Activated CD4-positive, alpha-beta T cell treated with anti-CD3 and anti-CD28 coated beads, Interleukin-2, amount 50 U/mL, for 4 hours (primary cell): ENCODE measurements at places on chromosomes 5 and 9.

DNA sequence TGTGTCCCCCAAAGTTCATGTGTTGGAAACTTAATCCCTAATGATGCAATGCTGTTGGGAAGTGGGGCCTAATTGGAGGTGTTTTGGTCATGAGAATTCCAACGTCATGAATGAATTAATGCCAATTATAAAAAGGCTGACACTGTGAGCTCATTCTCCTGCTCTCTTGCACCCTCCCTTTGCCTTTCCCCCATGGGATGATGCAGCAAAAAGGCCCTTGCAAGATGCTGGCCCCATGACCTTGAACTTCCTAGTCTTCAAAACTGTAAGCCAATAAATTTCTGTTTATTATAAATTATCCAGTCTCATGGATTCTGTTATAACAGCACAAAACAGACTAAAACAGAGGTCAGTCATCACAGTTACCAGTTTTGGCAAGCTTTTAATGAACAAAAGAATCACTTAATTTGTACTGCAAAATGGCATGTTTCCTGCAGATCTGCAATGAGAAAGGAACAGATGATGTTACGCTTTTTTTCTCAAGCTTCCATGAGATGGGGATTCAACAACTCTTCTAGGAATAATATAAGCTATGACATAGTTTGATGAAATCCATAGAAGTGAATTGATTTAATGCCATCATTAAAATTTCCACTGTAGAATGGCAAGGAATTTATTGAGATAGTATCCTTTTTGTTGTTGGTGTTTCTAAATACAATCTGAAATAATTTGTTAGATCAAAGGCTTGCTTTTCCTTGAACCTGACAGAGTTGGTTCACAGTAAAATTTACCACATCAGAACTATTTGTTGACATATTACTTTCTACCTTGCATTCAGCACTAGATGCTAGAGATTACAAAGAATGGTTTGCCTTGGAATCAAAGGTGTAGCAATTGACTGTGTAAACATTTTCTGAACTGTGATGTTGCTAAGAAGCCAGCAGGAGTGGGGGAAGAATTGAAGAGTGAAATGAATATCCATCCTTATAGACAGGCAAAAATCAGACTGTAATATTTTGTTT, 29.3 kb upstream of the RFK start:
- DNase-seq, result no peak

- DNase-seq, result no peak
Measured at GRCh38 chr9:133813749-133814585, 75.8 kb upstream of the SARDH start.

DNA sequence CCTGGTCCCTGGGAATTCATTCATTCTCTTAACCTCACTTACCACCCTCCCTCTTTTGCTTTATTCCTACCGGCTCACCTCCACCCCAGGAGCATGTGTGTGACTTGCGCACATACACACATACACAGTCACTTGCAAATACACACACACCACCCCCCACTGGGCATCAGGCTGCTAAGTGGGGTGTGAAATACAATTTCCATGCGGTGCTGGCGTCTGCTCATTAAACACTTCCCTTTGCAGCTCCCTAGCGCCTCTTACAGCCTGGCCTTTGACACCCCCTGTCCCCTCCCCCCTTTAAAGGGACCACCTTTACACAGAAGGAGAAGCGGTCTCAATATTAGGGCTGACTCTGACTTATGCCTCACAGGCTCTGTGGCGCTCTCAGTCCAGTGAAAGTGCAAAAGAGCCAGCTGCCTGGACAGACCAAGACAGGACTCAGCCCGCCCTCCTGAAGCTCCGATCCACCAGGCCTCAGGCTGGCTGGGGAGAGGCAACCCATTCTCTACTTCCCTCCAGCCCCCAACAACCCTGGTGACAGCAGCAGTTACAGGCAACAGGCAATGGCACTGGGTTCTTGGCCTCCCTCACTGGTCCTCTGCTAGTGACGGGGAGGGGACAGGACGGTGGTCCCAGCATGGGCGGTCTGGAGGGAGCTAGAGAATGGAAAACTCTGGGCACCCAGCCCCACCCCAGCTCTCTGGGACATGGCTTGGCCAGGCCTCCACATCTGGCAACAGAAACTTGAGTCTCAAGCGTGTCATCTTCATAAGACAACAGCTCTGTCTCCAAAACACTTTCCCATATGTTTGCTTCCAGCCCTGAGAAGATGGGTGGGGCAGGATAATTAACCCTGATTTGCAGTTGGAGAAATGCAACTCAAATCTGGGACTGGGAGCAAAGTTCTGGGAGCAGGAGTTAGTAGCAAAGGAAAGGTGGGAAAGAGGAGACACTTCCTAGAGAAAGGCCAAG, 12.0 kb downstream of the ENHO start:
- DNase-seq, result no peak

DNA sequence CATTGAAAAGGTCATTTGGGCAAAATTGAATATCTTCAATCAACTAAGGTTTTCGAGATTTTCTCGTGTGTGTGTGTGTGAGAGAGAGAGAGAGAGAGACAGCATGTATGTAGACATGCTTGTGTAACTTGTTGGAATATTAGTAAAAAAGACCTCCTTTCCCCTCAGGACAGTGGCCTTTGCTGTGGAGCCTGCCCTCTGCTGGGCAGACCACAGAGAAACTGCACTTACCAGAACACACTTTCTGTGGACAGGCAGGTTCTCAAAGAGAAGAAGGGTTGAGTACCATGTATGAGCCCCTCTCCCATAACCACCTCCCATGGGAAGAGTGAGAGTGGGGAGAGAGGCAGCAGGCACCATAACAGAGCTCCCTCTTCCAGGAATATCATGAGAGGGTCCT, 45.6 kb downstream of the CFAP90 start:
- no peak for DNase-seq

DNA sequence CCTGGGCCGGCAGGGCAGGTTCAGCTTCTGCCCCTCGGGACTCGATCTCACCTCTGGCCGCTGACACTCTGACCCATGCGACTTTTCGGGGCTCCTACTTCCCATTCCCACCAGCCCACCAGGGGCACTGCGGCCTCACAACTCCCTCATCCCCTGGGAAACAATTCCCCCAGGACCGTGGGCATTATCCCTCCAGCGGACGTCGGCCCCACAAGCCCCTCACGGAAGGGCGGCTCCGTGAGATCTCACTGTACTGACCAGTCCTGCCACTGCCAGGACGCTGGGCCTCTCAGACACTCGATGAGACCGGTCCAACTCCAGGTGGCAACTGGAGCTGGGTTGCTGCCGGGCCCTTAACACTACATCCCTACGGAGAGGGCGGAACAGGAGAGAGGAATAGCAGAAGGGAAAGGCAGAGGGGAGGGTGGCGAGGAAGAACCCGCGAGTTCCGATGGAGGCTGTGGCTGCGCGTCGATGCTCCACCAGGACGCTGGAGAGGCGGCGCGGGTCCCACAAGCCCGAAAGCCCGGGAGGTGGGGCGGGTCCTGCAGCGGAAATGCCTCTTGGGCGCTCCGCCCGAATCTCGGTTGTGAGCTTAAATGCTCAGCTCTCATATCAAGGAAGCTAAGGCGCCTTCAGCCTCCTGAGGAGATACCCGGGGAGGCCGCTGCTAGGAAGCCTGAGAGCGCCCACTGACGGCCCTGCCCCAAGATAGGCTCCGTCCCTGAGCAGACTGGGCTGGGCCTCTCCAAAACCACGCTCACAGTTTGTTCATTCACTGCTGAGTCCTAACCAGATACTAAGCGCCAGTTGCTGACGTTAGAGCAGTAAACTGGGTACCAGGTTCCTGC, 36.3 kb downstream of the VCP start:
- peak; percentile 20 for DNase-seq

DNA sequence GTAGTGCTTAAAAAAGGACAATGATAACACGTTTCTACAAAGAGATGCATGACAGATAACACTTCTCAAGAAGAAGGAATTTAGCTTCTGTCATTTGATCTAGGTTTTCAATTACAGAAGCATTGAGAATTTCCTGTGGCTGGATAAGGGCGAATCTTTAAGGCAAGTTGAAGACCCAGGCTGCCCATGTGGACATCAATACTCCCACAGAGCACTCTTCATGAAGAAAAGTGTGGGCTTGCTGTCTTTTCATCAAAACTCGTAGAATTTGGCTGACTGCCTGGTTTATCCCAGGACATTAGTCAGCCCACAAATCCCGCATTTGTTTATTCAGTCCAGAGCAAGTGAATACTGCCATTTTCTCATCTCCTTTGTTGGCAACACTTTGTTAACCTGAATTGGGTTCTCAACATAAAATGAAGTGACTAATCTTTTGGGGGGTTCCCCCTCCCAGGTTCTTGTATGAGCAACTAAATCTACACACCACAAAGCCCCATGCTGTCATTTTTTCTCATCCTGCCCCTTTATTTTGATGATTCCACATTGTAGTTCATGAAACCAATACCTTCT, 43.4 kb upstream of the CDKN2B start:
- DNase-seq, result peak; percentile 5

- DNase-seq, result no peak
Measured at GRCh38 chr5:41043109-41043747, 27.9 kb downstream of the MROH2B start.

DNA sequence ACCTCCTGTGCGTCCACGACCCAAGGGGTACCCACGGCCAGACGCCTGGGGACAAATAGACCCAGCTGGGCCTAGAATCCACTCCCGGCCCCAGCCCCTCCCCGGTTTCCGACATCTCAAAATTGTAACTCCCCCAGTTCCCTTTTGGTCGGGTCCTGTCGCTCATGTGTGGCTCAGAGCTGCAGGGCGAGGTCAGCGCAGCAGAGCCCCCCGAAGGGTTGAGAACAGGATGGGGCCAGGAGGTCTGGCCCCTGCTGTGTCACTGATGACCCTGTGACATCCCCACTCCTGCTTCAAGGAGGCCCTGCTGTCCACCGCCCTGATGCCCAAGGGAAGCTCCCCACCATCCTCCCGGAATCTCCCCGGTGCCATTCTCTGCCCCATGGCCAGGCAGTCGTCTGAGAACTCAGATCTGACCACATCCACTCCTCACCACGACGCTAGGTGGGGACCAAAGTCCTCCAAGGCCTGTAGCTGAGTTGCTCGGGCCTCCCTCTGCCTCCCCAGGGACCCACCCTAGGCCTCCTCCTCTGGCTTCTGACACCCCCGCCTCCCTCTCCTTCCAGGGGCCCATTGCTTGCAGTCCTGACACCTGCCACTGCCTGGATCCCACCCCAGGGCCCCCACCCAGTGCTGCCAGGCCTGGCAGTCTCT, 3.9 kb downstream of the SLC9A3 start:
- no peak for DNase-seq
